Memory B cell (primary cell): ENCODE measurements at places on chromosomes 7 and 10.

DNA sequence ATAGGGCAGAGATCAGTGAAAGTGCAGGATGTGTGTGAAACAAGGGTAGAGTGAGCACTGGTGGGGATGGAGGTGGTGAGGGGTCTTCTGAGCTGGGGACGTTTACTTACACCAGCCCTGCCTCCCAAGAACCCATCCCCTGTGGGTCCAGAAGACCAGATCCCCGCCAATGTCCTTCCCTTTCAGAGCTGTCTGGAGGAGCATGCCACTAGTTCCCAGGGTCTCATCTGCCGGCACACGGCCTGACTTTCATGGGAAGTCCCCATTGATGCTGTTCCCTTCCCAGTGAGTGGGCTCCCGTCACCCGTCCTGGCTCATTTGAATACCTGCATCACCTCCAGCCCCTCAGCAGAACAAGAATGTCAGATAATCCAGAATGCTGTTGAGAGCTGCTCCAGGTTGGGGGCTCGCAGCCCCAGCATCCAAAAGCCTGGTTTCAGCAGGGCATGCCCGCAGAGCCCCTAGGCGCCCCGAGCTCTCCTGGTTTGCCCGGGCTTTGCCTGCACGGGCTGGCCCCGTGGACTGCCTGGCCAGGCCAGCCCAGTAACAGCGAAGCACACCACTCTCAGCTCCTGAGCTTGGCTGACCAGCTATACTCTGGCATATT, 246.7 kb downstream of the MGMT start:
- H3K4me1 ChIP-seq, result no peaks in the 10 kb centered on the region
- H3K27ac ChIP-seq, result no peak overlapping the region
- H3K27me3 ChIP-seq, result no peaks in the 10 kb centered on the region
- no peak overlapping the region for H3K4me3 ChIP-seq
- peaks cover 27% of the 10 kb centered on the region for H3K36me3 ChIP-seq
- DNase-seq, result no peak

- H3K4me3 ChIP-seq, result no peak overlapping the region
- H3K36me3 ChIP-seq, result peaks cover 6% of the 10 kb centered on the region
- H3K27me3 ChIP-seq, result no peaks in the 10 kb centered on the region
- no peak for DNase-seq
- peaks cover 39% of the 10 kb centered on the region for H3K4me1 ChIP-seq
Observed at GRCh38 chr7:36985316-36985715, 261.0 kb upstream of the AOAH start.

- H3K27ac ChIP-seq, result no peak overlapping the region
- H3K36me3 ChIP-seq, result peaks cover 2% of the 10 kb centered on the region
- peaks cover 4% of the 10 kb centered on the region for H3K4me1 ChIP-seq
- peaks cover 3% of the 10 kb centered on the region for H3K27me3 ChIP-seq
Observed at GRCh38 chr7:121513105-121513504, 117.0 kb upstream of the FAM3C start.

- no peak overlapping the region for H3K27ac ChIP-seq
- H3K36me3 ChIP-seq, result peaks cover 29% of the 10 kb centered on the region
- no peaks in the 10 kb centered on the region for H3K27me3 ChIP-seq
- DNase-seq, result no peak
- H3K4me3 ChIP-seq, result no peak overlapping the region
Observed at GRCh38 chr7:77368974-77369373, 47.2 kb downstream of the GSAP start.

DNA sequence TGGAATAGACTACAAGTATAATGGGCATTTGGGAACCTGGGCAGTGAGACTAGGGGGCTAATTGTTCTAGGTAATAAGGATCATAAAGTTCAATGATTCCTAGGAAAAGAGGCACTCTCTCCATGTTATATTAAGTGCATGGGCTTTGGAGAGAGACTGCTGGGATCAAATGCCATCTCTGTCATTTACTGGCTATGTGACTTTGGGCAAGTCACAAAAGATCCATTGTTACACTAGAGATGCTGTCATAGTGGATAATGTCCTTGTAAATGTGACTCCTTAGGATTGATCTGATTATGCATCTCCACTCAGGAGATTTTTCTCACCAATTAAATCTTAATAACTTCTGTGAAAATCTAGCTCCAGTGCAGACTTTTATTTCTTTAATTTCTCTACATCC, 156.3 kb upstream of the CACNA2D1 start:
- no peak overlapping the region for H3K4me3 ChIP-seq
- H3K36me3 ChIP-seq, result no peaks in the 10 kb centered on the region
- H3K4me1 ChIP-seq, result no peaks in the 10 kb centered on the region
- no peaks in the 10 kb centered on the region for H3K27me3 ChIP-seq
- no peak overlapping the region for H3K27ac ChIP-seq

GRCh38 chr7:155963771-155964195, 151.5 kb upstream of the SHH start:
- no peak for DNase-seq
- H3K27ac ChIP-seq, result no peak overlapping the region
- H3K4me3 ChIP-seq, result no peak overlapping the region
- H3K4me1 ChIP-seq, result no peaks in the 10 kb centered on the region
- H3K27me3 ChIP-seq, result peaks cover 6% of the 10 kb centered on the region

DNA sequence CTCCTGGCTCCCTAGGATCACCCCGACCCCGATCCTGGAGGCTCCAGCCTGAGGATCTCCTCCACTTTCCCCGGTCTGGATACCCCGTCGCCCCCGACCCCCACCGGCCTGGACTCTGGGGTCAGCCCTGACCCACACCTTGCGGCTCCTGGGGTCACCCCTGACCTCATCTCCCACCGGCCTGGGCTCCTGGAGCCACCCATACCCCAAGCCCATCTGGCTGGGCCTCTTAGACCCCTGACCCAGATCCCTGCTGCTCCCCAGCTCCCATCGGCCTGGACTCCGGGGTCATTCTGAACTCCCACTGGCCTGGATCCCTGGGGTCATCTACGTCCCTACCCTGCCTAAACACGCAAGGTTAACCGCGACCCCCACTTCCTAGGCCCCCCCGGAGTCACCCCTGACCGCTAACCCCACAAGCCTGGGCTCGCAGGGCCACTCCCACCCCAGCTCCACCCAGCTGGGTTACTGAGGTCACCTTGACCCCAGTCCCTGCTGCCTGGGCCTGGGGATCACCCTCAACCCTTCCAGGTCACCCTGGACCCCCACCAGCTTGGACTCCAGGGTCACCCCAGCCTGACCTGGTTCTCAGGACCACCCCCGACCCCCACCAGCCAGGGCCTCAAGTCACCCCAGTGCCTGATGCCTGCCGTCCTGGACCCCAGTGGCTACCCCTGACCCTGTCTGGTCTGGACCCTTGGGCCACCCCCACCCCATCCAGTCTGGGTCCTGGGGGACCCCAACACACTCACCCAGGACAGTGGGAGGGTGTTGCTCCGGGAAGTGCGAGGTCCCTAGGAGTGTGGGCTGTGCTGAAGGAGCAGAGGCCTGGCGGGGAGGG, 1.2 kb downstream of the FOXK1 start:
- peak; percentile 9 for DNase-seq
- peaks cover 41% of the 10 kb centered on the region for H3K4me1 ChIP-seq
- peaks cover 5% of the 10 kb centered on the region for H3K36me3 ChIP-seq
